ENCODE measurements at places on chromosomes 1 and 21.

GRCh38 chr1:20443703-20444586, 42.1 kb downstream of the CAMK2N1 start:
- DNase-seq: no peak

GRCh38 chr1:99994496-99994895, 24.7 kb downstream of the SLC35A3 start:
- DNase-seq: no peak

DNA sequence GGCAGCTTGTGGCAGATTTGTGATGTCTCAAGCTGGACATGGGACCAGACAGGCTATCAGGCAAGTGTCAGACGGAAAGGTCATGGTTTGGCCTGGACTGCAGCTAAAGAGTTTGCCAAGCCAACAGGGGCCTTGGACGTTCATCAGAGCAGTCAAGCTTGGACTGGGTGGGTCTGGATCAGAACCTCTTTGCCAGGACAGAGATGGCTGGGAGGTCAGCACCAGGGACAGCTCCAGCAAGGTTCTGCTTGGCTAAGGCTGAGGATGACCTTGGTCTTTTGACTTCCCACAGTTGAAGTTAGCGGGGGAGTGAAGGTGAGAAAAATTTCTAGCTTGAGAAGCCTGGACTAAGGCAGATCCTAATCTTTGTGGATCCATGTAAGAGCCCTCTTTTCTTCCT, 68.1 kb downstream of the GRIK3 start:
- peak; percentile 50 for DNase-seq

GRCh38 chr1:43979528-43980254, 681 bp downstream of the B4GALT2 start:
- DNase-seq: peak; percentile 22

DNA sequence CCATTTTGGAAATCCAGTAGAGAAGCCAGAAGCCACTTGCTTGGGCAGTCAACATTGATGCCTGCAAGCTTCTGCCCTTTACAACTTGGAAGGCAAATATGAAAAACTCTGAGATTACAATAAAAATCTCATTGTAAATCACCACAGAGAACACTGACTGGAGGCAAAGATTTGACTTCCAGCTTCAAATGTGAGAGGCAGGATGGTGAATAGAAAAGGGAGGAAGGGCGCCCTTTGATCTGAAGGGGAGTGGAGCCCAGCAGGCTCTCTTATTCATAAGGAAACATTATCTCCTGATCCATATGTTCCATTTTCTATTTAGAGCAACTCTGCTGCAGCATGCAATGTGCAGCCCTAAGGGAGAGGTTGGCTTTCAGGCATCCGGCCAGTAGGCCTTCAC, 348.3 kb downstream of the AJAP1 start:
- DNase-seq: no peak

DNA sequence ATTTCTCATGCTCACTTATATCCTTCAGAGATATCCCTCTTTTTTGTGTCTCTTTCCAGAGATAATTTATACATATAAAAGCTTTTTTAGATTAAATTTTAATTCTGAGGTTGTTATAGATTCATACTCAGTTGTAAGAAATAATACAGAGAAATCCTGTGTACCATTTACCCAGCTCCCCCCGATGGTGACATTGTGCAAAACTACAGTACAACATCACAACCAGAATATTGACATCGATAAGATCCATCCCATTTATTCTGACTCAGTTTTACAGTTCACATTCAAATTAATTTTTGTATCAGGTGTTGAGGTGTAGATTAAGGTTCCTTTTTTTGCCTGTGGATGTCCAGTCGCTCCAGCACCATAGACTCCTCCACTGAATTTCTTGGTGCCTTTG, 14.3 kb downstream of the DMRTB1 start:
- no peak for DNase-seq
